ENCODE measurements at places on chromosomes 6 and 20.
A peak's percentile ranks its signal among the peaks of the same experiment; 100 is the strongest.

DNA sequence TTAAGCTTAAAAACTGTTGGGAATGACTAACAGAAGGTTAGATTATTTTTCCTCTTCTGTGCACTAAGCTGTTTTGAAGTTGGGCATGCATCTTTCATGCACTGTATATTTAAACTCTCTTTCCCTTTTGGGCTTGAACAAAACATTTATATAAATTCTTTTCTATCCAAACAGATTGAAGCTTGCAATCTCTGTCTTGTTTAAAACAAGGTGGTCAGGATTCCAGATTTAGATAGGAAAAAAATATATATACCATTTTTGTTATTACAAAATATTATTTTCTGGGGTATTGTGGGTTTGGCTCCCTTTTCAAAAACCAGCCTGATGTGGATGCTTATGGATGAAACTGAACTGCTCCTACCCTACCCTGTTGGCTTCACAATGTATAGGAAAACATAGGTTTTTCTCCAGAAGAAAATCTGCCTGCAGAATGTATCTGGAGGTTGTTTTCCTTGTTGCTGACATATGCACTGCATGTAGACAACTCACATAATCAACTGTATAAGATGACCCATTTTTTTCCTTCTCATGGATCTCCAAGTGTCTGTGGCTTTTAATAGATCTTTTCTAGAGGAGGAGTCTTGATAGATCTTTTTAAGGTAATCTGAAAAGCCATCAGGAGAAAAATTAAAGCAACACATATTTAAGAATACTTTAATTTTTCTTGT lies 146.3 kb downstream of the PRL start:
- no peak for DNase-seq

DNA sequence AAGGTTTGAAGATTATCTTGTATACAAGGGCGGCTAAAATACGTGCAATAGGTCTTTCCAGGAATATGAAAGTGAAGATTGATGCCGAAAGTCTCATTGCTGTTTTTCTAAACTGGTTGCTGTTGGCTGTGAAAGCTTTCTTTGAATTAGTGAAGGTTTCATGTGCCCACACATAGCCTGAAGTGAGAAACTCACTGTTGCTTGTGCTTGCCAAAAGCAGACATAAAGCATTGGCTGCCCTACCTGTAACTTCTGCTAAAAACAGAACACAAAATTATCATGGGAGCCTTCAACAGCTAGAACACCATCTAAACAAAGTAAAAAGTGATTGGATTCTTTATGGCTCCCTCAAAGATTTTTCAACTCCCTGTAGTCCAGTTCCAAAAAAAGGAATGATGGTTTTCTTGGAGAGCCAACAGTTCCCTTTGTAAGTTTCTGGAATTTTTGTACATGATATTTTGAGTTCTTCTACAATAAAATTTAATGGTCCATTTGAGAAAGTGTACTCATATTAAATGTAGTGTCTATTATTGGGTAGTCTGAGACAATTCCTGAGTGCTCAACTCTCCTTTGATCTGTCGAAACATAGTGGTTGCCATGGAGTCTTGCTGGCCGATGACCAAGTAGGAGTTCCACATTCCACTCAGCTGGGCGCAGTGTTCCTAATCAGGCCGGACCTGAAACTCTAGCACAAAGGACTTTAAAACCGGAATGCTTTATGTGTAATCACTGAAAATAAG lies 68.5 kb downstream of the PLEKHG1 start:
- no peak for DNase-seq

DNA sequence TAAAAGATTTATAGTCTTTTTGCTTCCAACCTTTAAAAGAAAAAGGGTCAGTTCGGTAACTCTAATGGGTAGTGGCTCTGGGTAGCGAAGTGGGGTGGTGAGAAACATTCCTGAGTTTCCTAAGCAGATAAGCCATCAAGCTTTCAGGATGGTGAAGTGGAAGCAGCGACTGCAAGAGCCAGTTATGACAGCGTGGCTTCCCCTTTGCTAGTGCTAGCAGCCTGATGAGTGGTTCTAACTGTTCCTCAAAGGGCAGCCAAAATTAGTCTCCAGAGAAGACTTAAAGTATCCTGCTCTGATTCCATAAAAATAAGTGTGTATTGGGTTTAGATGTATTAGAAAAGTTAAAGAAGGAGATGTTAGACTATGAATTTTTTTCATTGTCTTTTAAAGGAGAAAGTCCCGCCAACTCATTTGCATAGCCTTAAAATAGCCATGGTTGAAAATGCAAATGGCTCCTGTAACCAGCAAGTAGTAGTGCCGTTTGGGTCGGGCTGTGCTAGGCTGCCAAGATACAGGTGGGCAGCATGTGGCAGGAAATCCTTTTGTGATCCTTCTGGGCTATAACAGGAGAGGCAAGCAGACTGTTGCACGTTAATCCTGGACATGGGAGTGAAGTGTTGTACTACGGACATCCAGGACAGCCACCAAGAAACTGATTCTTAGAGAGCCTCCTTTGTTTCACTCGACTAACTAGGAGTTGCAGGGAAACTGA lies 18.0 kb downstream of the ELOVL2 start:
- DNase-seq, result no peak

GRCh38 chr6:27679964-27680694 lies 207.2 kb upstream of the ZNF184 start:
- no peak for DNase-seq

- peak; percentile 30 for DNase-seq
These were observed 20.3 kb upstream of the HLA-DRB1 start for GRCh38 chr6:32609731-32610640.

- no peak for DNase-seq
These were observed 1.0 kb downstream of the TOMM34 start for GRCh38 chr20:44959082-44959637.

DNA sequence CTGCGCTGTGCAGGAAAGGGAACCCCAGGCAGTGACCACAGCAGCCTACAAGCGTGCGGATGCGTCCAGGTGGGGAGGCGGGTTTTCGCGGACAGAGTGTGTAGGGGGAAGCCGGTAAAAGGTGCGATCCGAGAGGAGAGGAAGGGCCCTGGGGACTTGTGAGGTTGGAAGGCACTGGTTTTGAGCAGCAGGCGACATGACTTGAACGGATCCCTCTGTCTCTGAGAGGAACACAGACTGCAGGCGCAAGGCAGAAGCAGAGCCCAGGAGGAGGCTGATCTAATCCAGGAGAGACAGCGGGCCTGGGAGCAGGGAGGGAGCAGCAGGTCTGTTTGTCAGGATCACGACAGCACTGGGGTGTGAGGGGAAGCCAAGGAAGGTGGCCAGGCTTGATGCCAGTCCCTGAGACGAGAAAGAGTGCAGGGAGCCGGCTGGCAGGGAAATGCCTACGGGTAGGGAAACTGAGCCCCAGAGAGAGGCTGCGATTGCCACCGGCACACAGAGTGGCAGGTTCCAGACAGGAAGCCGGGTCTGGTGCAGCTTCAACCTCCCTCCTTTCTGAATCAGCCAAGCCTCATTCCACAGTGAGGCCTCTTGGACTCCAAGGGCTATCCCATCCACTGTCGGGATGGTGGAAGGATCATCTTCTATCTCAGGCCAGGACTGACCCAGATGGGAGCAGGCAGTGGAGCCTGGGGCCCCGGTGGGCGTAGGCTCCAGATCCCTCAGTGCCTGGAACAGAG lies 57.1 kb downstream of the HNF4A start:
- no peak for DNase-seq

All from activated T-helper 1 cell treated with anti-CD3 and anti-CD28 coated beads, Interleukin-2, amount 50 U/mL, for 16 hours (primary cell).